ENCODE measurements at places on chromosomes 16 and 17.

DNA sequence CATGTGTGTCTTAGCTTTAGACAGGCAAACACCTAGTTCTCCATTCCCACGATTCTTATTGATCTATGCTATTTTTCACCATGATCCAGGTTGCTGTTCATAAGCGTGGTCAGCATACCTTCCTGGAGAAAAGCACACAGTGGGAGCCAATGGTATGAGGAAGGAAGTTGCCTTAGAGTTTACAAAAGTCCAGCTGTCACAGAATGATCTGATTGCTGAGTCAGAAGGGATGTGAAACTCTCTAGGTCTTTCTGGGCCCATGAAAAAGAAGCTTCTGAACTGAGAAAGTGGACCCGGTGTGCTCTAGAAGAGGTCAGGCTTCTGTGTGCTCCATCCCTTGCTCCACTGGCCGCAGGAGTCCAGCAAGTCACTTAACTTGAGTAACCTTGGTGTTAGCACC lies 71.0 kb upstream of the CCL1 start:
- no peak for DNase-seq

DNA sequence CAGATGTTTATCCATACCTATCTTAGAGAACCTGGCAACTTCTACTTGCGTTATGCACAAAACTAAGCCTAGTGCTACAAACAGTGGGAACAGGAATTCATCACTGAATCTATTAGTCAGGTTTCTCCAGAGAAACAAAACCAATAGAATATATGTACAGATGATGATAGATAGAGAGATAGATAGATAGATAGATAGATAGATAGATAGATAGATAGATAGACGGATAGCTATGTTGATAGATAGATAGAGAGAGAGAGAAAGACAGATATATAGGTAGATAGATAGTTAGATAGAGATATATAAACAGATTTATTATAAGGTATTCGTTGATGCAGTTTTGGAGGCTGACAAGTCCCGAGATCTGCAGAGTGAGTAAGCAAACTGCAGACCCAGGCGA lies 495.6 kb downstream of the TMEM114 start:
- no peak for DNase-seq

- DNase-seq = no peak
These were observed 11.8 kb upstream of the KAT7 start for GRCh38 chr17:49776551-49777300.

- no peak for DNase-seq
These were observed 10.9 kb downstream of the HSPB9 start for GRCh38 chr17:42133461-42134041.

DNA sequence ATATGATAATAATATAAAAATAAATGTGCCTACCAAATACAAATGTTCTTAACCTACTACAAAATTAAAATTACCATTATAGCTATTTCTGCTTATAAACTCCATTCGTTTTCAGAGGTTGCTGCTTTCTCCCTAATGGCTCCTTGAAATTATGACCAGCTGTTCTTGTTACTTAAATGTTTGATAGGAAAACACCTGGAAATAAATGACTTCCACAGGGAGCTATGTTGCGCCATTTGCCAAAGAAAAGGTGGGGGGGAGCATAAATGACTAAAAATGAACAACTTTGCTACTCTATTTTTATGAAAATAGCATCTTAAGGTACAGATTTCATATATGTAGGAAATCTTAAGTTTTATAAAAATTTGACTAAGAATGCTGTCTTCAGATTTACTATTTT lies 157.5 kb upstream of the MON1B start:
- DNase-seq = no peak

GRCh38 chr16:73275024-73275423 lies 227.1 kb upstream of the ZFHX3 start:
- no peak for DNase-seq

GRCh38 chr16:60608971-60609370 lies 1427.3 kb downstream of the CDH8 start:
- no peak for DNase-seq

- DNase-seq = no peak
These were observed 215.4 kb downstream of the UTP18 start for GRCh38 chr17:51475730-51476129.

DNA sequence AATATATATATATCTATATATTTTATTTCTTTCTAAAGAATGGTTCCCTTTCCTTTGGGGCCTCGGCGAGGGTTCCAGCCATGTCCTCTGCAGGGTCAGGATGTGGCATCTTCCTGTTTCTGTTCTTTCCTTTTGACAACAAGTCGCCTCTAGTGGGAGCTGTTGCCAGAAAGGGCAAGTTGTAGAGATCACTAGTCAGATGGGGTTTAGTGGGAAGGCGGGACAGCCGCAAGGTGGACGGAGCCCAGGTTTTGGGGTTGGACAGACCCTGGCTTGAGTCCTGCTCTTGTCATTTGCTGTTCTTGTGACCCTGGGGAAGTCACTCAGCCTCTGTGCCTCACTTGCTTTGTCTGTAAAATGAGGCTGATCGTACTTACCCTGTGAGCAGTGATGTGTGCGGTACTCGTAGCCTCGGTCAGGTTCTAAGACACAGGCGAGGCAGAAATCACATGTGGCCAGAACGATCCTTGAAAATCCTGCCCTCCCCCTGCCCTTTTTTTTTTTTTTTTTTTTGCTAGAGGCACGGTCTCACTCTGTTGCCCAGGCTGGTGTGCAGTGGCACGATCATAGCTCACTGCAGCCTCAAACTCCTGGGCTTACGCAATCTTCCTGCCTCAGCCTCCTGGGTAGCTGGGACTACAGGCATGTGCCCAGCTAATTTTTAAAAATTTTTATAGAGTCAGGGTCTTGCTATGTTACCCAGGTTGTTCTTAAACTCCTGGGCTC lies 80.1 kb downstream of the ABCC6 start:
- no peak for DNase-seq

DNA sequence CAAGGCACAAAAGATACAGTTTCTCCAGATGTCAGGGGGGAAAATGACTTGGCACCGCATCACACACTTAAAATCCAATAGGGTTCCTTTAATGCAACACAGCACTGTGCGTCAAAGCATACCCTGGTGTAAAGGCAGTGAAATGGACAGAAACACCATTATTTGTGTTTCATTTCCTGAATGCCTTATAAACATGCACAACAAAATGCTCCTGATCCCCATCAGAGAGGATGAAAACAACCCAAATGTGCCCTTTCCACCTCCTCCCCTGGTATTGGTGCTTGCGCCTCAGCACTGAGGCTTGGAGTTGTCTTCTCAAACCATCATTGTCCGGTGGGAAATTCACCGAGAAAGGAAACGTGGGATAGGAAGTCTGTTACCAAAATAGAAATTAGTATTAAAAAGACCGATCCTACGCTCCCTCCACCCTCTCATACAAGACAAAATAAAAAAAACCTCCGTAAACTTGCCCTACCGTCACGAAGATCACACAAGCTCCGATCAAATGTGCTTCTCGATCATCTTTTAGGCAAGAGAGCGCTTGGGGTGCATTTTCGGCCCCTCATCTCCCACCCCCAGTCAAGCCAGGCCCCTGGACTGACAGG lies 722 bp downstream of the CDC27 start:
- DNase-seq = no peak

All from vagina (tissue), 2 donors.